ENCODE measurements at places on chromosomes 2 and 18.

GRCh38 chr2:229443546-229444268 lies 172.6 kb upstream of the PID1 start:
- DNase-seq = no peak

DNA sequence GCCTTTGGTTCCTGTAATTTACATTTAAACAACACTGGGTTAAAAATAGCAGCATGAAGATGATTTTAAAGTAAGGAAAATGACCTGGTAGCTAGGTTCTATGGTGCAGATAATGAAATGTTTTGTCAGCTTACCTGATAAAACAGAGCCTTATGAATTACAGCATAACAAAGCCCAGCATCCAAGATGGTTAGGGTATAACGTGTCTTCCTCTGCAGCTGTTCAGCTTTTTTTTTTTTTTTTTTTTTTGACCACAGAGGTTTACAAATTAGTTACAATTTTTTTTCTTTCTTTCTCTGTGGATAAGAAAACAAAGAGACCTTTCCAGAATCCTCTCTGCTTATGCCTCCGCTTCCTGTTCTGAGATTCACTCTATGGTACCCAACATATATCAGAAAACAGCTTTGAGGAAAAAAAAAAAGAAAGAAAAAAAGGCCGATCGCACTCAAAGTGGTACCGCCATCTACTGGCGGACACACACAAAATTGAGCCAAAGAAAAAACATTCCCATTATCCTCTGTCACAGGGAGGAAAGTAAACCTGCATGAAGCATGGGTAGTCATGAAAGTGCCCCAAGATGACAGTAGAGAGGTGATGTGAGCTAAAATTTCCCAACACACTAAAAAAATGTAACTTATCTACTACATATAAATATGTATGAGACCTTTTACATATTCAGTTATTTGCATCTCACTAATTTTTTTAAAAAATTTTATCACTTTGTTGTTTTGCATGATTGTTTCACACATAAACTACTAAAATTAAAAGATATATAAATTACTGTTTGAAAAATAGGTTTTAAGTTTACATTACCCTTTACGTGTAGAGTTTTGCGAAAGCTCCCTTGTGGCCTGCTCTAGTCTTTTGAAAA lies at the start of gene SCN3A:
SCN3A (minus strand) TSS at position 362 of the 871 bp plus-strand sequence. CDS start 27,656 bp downstream, outside the sequence.
- DNase-seq = peak; percentile 33

- no peak for DNase-seq
Observed at GRCh38 chr18:44916429-44917207, 235.9 kb downstream of the SETBP1 start.

DNA sequence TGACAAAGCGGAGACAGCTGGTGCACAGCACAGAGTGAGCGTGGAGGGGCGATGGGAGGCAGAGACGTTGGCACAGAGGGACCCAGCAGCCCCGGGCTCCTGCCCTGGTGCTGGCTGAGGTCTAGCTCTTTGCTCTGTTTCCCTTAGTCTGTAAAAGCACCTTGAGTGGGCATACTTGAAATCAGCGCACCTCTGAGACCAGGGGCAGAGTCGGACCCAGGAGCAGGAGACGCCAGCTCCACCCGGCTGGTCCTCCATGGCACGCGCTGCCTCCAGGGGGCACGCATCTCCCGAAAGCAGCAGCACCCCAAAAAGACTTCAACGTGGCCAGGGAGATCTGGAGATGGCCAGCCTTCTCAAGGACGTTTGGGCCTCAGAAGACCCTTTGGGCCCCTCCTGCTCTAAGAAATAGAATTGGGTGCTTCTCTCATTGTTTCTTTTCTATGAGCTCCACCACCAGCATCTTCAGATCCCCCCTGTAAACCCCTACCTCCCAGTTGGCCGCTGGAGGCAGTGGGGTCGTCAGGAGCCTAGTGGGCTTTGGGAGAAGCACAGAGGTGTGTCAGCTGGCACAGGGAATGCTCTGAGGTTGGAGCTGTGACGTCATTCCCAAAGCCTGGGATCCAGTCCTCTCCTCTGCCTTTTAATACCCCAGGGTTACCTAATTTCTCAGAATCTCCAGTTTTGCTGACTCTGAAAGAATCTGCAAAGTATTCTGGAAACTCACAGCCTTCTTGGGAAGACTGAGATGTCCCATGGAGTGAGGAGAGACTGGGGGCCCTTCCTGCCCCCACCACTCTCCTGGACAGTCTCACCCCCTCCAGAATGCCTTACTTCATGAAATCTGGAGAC lies 58.9 kb downstream of the CIB4 start:
- DNase-seq = no peak

GRCh38 chr18:22483407-22483806 lies 65.7 kb upstream of the CTAGE1 start:
- DNase-seq = no peak

- no peak for DNase-seq
Observed at GRCh38 chr18:53911200-53911599, 313.3 kb downstream of the MBD2 start.

DNA sequence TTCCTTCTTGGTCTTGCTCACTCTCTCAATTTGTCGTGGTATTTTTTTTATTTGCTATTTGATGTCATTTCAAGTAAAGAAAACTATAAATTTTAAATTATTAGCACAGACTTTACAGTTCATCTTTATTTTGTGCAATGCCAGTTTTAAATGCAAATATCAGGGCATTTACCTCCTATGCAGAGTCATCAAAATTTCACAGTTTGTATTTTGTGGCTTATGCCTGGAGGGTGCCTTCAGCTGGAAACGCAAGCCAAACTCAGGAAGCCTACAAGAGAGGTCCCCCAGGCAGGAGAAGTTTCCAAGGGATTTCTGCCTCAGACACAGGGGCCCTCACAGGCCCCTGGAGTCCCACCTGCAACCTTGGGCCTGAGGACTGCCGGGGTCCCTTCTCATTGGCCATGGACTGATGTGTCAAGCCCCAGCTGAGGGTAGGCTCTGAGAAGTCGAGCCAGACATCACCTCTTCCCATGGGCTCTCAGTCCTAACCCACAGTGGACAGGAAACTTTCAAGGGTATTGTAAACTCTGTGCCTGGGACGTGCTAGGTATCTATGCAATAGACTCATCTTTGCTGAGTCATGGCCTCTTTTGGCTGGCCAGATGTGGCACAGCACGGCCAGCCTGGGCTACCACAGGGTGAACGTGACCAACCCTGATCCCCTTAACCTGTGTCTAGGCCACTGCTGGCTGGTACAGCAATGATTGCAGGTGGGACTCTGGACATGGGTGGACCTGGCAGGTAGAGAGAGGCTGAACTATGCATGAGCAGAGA lies 236.5 kb downstream of the CELF4 start:
- no peak for DNase-seq

GRCh38 chr2:96344011-96344410 lies 8.4 kb downstream of the NCAPH start:
- no peak for DNase-seq

DNA sequence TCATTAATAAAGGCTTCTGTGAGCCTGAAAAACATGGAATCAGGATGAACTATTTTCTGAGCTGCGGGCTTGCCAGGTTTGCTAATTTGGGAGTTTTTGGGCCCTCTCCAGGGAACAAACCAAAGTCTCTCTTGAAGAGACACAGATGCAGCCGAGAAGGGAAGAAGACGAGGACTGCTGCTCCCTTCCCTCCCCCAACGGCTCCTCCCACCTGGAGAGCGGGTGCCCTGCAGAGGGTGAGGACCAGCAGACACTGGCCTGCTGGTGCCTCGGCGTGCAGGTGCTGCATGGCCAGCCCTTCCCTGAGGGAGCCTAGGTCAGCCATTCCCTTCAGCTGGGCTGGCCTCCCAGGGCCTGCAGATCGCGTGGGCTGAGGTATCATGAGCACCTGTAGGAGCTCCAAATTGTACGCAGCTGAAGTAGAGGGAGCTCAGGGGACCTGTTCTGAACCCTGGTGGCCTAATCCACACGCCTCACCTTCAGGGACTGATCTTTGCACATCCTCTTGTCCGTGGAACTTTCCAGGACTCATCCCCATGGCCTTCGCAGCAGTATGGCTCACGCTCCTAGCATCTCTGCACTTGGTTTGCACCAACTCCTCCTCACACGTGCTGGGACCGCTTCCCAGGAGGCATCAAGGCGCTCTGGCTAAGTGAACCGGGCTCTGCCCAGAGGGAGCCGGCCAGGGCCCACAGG lies 19.5 kb downstream of the EMX1 start:
- DNase-seq = no peak

- DNase-seq = no peak
Observed at GRCh38 chr2:178962805-178963433, 87.0 kb downstream of the CCDC141 start.

GRCh38 chr2:118813601-118814339 lies 33.7 kb downstream of the EN1 start:
- DNase-seq = no peak

- DNase-seq = no peak
Observed at GRCh38 chr2:160213511-160213910, 13.4 kb upstream of the ITGB6 start.

DNA sequence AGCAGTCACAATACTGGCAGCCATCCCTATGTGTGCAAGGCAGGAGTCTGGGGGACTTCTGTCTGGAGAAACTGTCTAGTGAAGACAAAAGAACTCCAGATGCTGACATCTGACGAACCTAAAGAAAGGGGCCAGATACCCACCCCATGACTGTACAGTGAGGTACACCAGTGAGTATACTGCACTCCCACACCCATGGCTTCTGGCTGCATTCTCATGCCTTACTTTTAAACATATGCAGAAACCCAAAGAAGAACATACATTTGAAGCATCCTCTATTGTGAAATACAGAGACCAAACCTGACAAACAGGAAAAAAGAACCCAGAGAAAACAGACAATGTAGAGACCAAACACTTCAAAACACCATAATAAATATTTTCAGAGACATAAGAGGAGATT lies 102.2 kb downstream of the ACTR3 start:
- DNase-seq = no peak

GRCh38 chr18:5413447-5413846 lies 117.9 kb upstream of the ZBTB14 start:
- DNase-seq = no peak

DNA sequence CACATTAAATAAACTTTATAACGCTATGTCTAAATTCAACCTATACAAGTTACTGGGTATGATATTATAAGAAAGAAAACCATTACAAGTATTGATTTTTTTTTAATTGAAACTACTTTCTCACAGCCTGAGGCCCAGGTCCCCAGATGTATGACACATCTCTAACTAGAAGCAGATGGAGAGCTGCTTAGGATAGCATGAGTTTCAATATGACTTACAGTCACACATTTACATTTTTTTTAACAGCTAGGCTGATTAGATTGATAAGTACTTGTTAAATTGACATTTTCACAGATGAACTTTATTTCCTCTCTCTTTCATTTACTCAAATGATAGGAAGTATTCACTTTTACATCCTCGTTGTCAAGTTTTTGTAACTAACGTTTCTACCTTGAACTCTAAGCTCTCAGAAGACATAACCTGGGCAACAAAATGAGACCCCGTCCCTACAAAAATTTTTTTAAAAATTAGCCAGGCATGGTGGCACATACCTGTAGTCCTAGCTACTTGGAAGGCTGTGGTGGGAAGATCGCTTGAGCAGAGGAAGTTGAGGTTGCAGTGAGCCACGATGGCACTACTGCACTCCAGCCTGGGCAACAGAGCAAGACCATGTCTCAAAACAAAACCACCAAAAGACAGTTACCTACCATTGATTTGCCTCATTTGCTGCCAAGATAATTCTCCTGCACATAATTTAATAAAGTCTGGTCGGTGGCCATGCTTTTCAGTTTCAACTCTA lies 52.4 kb downstream of the STK39 start:
- peak; percentile 14 for DNase-seq

GRCh38 chr2:55112229-55113031 lies 62.2 kb upstream of the RTN4 start:
- no peak for DNase-seq

DNA sequence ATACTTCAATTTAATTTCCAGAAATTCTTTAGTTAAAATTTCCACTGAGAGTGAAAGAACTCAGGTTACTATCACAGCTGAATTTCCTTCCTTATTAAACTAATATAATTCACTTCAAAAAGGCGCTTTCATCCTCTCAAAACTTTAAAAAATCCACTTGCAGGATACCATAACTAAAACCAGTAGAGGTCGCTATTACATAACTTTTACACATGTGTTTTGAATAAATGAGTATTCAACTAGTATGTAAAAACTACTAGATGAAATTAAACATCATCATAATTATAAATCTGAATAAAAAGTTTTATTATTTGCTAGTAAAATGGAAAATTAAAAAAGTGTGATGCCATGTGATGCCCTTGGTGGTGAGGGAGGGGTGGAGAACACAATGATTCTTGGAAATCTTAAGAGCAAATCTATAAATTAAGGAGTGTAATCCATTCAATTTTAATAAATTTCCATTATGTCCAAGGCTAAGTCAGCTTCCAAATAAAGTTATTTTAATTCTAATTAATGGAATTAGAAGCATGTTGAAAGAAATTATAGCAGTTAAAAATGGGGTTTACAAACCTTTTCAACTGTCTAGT lies 61.4 kb downstream of the SOS1 start:
- DNase-seq = peak; percentile 44

DNA sequence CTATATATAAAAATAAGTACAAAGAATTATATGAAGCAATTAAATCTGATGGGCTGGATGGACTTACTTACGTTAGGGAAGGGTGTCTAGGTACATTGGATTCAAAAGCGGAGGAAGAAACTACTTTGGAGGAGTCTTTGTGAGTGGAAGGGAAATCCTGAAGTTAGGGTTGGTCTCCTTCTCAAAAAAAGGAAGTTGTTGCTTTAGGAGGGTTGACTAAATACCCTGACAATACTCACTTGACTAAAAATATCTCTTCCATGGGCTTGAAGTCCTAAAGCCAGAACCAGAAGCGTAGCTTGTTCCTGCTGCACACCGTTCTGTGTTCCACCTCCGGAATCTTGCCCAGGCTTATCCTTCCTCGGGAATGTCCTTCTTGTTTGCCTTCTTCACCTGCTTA lies 143.3 kb upstream of the ZEB2 start:
- DNase-seq = no peak

- no peak for DNase-seq
Observed at GRCh38 chr2:44770221-44771195, 171.0 kb upstream of the SIX3 start.

GRCh38 chr18:27298214-27298804 lies 113.2 kb upstream of the CHST9 start:
- no peak for DNase-seq

- DNase-seq = no peak
Observed at GRCh38 chr2:140747665-140748064, 1383.2 kb downstream of the LRP1B start.

DNA sequence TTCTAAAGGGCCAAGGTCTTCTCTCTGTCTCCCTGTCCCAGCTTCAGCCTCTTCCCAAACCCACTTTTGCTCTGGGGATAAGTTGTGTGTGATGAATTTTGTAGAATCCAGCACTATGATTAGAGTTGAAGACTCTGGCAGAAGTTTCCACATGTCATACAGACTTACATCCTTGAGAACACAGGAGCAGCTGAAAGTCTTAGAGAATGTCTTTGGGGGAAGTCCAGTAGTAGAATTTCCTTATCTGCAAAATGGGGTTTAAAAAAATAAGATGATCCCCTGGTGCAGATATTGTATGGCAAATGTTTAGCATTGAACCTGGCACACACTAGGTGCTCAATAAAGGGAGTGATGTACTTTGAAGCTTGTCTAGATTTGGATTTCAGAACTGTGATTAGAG lies 65.2 kb downstream of the TMEM247 start:
- DNase-seq = no peak

- no peak for DNase-seq
Observed at GRCh38 chr2:47039489-47039870, 115.6 kb downstream of the STPG4 start.

- no peak for DNase-seq
Observed at GRCh38 chr2:32068-32467, 14.2 kb downstream of the FAM110C start.

GRCh38 chr2:29703336-29703735 lies 218.1 kb downstream of the ALK start:
- DNase-seq = no peak

GRCh38 chr2:197677483-197677882 lies 2.1 kb upstream of the RFTN2 start:
- DNase-seq = no peak

All from amniotic stem cell (primary cell).